Stimulated activated CD8-positive, alpha-beta memory T cell treated with anti-CD3 and anti-CD28 coated beads, Interleukin-7, amount 100 ng/mL, for 48 hours (primary cell): ENCODE measurements at places on chromosomes 2 and 18.

DNA sequence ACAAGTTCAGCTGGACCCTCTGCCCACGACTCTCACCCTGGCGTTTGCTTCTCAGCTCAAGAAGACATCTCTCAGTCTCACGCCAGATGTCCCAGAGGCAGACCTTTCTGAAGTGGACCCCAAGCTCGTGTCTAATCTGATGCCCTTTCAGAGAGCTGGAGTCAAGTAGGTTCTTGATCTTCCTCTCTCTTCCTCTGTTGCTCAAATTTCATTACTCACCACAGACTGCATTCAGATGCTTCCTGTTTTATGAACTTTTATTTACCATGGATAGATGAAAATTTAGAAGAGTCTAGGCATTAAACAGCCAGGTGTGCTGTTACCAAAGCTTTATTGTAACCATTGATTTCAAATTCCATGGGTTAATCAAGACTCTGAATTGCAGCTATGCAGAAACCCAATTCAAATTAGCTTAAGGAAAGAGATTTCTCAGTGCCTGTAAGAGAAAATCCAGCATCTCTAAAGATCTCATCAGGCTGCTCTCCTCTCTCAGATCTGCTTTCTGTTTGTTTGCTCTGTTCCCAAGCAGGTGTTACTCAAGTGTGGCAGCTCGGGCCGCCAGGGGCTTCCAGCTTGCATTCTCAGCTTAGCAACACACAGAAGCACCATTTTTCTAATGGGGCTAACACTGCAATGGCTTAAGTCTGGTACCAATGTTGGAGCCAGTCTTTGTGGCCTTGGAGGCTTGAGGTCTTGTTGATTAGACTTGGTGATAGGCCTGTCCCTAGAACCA is 16.5 kb downstream of the SMARCAL1 start:
- no peak for DNase-seq

- no peak for DNase-seq
Observed at GRCh38 chr2:168348076-168348475, 100.7 kb upstream of the STK39 start.

- DNase-seq = no peak
Observed at GRCh38 chr2:3126911-3127621, 250.6 kb downstream of the EIPR1 start.

GRCh38 chr2:220036431-220036830 is 409.0 kb downstream of the SLC4A3 start:
- no peak for DNase-seq

- DNase-seq = no peak
Observed at GRCh38 chr2:111148925-111149324, 28.2 kb downstream of the BCL2L11 start.

GRCh38 chr2:144654523-144654922 is 134.6 kb upstream of the ZEB2 start:
- DNase-seq = no peak

DNA sequence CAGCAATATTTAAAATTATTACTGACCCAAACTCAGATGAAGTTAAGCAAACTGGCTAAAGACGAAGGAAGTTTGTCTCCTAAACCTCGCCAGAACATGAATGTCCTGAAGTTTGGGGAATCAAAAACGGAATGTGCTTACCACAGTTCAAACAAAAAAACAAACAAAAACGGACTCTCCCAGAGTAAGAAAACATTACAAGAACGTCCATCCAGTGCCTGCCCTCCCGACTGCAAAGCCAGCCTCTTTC is 1.1 kb downstream of the KANSL1L start:
- DNase-seq = no peak

GRCh38 chr2:43068631-43069517 is 157.5 kb downstream of the ZFP36L2 start:
- no peak for DNase-seq

DNA sequence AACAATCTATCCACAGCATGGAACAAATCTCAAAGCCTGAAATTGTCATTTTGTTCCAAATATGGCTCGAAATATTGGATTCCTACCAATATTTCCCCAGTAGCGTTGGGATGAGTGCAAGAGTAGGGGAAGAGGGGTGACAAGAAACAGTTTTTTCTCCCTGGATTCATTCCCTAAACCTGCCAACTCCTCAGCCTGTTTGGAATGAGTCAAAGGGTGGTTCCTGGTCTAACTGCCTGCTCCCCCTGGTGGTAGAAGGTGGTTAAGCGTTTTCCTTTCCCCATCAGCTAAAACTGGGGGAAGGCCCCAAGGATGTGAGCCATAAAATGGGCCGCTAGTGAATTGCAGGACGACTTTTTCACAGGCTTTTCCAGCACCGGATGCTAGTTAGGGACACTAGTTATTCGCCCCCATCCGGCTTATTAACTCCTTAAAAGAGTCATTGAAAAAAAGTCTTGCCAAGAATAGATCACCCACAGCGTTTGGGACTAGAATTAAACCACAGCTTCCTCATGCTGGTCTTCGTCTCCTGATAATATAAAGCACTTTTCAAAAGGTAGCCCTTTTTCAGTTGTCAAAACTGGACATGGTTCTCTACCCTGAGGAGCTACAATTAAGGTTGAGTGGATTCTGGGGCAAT is 72.5 kb downstream of the DHRS9 start:
- DNase-seq = peak; percentile 10

- no peak for DNase-seq
Observed at GRCh38 chr2:15991231-15991630, 50.9 kb downstream of the MYCN start.

DNA sequence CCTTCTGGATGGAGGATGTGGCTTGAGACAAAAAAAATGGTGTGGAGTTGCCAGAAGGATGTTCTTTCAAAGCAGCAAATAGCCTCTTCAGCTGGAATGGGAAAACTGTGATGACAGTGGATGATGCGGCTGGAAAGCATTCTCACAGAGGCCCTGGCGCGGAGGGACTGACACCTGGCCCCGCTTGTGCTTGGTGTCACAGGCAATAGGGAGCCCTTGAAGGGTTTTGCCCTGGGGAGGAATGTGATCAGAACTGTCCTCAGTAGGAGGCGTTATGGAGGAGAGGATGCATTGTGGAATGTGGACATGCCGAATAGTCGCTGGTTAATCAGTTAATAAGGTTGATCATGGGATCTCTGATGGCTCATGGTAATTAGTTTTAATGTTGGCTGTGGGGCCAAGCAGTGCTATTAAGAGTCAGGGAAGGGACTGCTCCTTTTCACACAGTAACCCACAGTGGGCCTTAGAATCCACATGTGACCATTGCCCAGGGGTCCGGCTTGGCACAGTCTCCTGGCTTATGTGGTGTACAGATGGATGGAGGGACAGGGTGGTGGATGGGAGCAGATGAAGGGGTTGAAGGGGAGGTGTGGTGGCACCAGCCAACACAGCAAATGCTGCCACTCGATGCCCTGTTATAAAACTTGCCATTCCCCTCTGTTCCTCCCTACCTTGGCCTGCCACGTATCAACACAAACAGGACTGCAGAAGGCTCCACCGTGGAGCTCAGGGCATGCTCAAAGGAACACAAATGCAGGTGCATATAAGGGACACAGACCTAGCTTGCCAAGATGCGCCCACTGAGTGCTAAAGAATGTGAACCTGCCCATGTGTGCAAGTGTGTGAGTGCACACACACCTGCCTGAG is 71.7 kb downstream of the CIB4 start:
- no peak for DNase-seq

DNA sequence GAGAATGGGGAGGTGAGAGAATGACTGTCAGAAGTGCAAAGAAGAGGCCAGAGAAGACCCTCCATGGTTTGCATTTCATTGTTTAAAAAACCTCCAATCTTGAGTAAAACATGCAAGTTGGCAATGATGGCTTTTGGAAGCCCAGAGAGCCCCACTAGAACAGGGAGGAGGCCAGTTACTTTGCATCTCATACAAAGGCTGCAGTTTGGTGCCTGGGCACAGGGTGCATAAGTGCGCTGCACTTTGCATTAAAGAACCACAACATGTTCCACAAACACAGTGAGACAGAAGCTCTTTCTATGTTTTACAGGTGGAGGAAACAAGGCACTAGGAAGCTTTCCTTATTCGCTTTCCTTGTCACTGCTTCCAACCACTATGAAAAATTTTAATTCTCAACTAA is 25.4 kb downstream of the PSTPIP2 start:
- DNase-seq = no peak

- no peak for DNase-seq
Observed at GRCh38 chr2:195509551-195509950, 147.5 kb upstream of the SLC39A10 start.

- DNase-seq = no peak
Observed at GRCh38 chr18:62436636-62437234, 86.1 kb upstream of the ZCCHC2 start.

GRCh38 chr18:43079422-43079821 is 36.1 kb downstream of the RIT2 start:
- no peak for DNase-seq

DNA sequence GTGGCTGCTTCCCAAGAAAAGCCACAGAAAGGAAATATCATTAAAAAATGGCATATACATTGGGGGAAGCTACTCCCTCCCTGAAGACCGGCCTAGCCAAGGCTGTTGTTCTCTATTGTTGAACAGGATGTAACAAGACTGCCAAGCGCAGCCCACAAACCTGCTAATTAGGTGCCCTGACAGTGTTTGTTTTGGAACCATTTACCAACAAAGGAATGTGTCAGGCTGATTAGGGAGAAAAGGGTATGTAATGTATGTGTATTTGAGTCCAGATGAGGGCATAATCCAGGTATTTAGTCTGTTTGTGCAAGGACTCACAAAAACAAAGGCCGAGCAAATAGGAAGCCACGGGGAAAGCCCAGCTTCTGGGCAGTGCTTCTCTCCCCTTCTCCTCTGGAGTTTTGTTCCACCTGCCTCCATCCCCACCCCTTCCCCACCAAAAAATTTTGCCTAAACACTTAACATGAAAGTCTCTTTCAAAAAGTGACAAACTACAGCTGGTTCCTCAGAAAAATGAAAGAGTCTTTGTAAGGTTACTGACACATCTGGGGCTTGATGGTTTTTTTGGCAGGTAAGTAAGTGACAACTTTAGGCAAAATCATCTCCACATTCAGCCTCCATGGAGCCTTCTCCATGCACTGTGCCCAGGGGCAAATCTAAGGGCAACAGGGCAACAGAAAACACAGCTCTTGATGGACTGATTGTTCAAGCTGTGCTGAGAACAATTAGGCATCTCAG is 78.3 kb upstream of the FZD5 start:
- DNase-seq = no peak

DNA sequence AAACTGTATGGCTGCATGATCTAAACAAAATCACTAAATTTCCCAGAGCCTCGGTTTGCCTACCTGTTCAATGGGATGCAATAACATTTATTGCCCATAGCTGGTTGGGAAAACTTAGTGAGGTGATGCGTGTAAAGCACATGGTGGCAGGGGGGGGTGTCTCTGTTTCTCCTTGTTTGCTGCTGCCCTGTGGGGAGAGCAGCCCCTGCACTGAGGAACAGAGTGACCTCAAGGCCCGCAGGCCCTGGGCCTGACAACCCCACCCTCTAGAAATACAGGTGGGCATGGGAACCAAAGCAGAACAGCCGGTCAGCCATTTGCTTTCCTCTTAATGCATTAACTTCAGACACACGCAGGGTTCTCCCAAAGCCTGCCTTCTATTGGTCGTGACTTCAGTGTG is 55.1 kb upstream of the SLC66A3 start:
- no peak for DNase-seq

DNA sequence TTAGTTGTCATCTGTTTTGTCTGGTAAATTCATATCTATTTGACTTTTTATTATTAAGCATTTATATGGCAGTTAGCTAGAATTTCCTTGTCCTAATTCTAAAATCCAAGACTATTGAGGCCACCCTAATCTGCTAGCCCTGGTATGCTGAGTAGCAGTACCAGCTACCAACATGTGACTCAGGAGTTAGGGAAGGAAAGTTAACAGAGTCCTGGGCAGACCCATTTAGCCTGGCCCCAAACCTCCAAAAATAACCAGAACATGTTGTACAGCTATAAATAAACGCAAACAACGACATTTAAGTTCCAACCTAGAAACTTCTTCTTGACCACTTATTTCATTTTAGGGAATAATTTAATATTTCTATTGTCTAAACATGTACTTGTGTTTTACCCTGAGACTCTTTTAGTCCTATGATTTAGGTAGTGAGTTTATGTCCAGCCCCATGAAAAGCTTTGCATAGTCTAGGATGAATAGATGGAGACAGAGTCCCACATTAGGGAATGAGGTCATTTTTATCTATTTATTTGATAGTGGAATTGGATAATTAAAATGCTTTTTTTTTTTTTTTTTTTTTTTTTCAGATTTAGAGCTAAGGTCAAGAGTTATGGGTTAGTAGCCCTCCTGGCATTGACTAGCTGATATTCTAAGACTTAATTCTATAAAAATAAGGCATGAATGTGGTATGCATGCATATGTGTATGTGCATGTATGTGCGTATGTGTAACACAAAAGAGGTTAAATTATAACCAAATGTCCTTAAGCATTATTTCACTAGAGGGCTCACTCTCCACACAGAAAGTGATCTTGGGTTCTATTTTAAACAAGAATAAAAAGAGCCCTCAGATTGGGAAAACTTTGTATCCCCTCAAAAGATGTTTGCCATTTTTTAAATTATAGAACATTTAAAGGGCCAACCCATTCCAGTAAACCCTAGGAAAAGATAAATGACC is 160.1 kb upstream of the MAPRE2 start:
- no peak for DNase-seq

- no peak for DNase-seq
Observed at GRCh38 chr2:113976277-113976928, 86.5 kb downstream of the ACTR3 start.

GRCh38 chr2:177264693-177265587 is at the start of gene NFE2L2:
NFE2L2 (minus strand) TSS chr2:177264727; CDS start chr2:177264576, 151 bp downstream.
- peak; percentile 92 for DNase-seq

- DNase-seq = no peak
Observed at GRCh38 chr2:78979380-78980151, 45.9 kb upstream of the REG3G start.

- no peak for DNase-seq
Observed at GRCh38 chr2:238726670-238727584, 121.0 kb upstream of the TWIST2 start.

DNA sequence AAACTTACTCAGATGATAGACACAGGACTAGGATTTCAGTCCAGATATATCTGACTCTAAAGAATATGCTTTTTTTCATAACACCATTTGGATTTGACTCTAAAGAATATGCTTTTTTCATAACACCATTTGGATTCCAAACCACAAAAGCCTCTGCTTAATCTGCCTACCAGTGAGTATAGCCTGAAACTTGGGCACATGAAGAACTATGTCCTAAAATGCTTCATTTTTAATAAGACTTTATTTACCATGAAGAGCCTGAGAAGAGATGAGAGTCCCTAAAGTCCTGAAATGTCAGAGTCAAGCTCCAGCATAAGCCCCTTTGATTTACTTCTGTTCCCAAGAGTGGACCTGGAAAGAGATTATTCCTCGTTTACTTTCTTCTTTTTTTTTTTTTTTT is 54.5 kb upstream of the STPG4 start:
- no peak for DNase-seq

- no peak for DNase-seq
Observed at GRCh38 chr2:54757500-54757899, 34.0 kb downstream of the EML6 start.

- no peak for DNase-seq
Observed at GRCh38 chr2:84856787-84857186, 24.1 kb downstream of the TRABD2A start.
